ENCODE measurements at places on chromosomes 11 and 22.
A peak's percentile ranks its signal among the peaks of the same experiment; 100 is the strongest.

DNA sequence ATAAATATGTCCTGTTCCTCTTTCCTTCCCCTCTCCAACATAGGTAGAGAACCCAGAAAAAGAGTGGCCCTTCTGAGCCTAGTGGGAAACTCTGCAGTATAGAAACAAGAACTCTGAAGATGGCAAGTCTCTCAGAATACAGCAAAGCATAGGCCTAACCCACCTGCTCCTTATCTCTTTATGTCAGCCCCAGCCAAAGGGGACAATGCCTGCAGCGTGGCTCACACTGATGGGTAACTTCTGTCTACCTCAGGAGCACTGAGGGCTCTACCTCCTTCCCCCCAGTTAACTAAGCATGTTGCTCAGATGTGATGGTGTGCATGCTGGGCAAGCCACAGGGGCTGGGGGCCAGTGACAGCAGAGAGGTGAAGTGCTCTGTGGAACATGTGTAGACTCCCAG lies 4.9 kb upstream of the NRIP3 start:
- DNase-seq, result no peak

DNA sequence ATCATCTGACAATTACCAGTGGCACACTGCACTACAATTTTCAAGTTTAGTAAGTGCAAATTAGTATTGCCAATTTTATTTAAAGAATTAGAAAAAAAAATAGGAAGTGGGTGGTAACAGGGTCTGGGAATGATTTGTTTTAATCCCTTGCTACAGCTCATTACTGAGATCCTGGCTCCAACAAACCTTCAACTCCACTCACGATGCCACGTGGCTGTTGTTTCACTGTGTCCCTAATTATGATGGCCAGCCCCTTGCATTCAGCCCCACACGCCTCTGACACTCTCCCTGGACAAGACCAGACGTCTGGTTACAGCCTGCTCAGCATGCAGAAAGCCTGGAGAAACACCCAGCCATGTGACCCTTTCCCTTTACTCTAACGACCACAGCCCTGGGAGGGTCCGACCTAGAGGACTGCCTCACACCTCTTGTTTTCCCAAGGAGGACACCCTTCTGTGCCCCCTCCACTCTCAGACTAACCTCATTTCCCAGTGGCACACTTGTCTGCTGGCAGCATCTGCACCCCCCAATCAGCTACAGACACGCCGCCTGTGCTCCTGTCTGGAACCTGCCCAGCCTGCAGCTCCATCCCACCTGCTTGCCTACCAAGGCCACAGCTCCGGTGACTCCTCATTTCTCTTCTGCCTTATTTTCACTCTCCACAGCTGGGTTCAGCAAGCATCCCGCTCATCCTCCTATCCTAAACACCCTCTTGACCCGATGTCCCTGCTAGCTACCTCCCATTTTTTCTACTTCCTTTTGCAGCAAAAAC lies 18.5 kb upstream of the SLC25A1 start:
- no peak for DNase-seq

- no peak for DNase-seq
Measured at GRCh38 chr22:22953791-22954190, 66.2 kb downstream of the IGLL5 start.

GRCh38 chr11:68780829-68781228 lies 29.5 kb upstream of the TESMIN start:
- peak; percentile 29 for DNase-seq

DNA sequence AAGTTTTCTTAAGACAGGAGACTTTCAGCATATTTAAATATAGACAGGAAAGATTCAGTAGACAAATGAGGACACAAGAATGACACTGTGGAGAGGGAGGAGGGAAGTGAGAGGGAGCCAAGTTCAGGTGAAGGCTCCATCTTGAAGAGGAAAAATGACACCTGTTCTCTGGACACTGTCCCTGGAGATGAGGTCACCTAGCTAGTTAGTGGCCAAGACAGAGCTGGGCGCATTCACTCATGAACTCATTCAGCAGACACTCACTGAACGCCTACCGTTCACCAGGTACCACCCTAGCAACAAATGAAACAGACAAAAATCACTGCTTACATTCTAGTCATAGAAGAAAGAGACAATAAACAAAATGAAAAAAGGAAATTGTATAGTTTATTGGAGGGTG lies 103.3 kb upstream of the PARVA start:
- no peak for DNase-seq

- DNase-seq, result no peak
Measured at GRCh38 chr11:133678191-133678590, 145.9 kb upstream of the OPCML start.

GRCh38 chr11:66918741-66919140 lies 39.4 kb downstream of the PC start:
- DNase-seq, result no peak

GRCh38 chr11:1863352-1864216 lies 10.7 kb downstream of the LSP1 start:
- no peak for DNase-seq

GRCh38 chr11:31218847-31219246 lies 150.7 kb downstream of the DCDC1 start:
- no peak for DNase-seq

GRCh38 chr11:133403900-133404299 lies 128.4 kb downstream of the OPCML start:
- peak; percentile 29 for DNase-seq

DNA sequence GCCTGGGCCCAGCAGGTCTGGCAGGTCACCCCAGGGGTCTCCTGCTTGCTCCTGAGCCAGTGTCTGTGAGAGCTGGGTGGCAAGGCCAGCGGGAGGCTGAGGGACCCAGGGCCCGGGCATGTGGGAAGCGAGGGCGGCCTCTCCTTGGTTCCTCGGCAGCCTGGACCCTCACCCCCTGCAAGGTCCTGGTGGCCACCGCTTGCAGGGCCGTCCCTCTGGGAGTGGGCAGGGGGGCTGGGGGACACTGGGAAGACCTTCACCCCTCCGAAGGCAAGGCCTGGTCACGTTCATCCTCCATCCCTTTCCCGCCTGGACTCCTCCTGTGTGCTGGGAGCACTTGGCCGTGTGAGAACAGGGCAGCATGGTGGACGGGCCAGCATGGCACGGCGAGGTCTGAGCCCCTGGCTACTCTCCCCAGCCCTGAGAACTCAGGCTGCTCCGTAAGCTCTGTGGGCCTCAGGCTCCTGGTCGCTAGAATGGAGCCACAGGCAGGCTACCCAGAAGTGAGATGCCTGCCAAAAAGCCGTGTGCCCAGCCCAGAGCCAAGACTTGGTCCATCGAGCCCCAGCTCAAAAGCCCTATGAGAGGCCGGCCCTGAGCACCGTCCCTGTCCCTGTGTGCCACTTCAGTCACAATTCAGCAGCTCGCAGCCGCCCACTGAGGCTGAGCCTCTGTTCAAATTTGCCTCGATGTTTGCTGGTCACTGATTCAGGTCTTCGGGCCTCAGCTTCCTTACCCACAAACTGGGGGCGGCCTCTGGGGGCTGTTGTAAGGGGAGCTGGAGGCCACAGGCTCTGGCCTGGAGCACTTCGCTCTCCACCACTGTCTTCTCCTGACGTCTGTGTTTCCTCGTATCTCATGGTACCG lies 45.0 kb downstream of the IGLL1 start:
- no peak for DNase-seq

DNA sequence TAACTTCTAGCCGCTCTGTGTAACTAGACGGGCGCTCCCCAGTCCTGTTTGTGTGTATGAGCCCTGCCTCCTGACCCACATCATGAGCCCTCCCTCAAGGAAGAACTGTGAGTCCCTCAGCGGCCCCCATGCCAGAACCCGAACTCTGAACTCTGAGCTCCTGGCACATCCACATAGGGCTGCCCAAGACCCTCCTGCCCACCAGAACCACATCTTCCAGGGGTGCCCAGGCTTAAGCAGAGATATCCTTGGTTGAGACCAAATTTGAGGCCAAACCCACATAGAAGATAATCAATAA lies 3.0 kb downstream of the TRIM29 start:
- no peak for DNase-seq

- DNase-seq, result no peak
Measured at GRCh38 chr11:26950260-26950719, 43.6 kb upstream of the FIBIN start.

DNA sequence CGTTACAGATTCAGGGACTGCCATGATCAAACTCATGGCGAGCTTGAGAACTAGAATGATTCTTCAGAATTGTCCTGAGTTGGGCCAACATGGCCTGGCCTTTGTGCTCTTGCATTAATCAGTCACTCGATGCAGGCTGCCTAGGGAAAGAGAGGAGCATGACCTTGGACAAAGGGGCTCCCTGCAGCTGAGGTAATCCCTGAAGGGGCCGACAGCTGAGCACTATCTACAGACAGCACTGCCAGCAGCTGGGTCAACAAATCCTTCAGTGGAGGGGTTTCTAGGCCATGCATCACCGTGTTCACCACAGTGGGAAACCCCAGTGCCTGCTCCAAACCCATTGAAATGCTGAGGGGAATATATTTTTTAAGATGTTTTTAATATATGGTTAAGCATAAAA lies 159.5 kb upstream of the POU2AF2 start:
- DNase-seq, result no peak

All from stimulated activated CD8-positive, alpha-beta memory T cell treated with anti-CD3 and anti-CD28 coated beads, Interleukin-4, amount 100 ng/mL, for 48 hours (primary cell).